ENCODE measurements at places on chromosomes 13 and 19.

DNA sequence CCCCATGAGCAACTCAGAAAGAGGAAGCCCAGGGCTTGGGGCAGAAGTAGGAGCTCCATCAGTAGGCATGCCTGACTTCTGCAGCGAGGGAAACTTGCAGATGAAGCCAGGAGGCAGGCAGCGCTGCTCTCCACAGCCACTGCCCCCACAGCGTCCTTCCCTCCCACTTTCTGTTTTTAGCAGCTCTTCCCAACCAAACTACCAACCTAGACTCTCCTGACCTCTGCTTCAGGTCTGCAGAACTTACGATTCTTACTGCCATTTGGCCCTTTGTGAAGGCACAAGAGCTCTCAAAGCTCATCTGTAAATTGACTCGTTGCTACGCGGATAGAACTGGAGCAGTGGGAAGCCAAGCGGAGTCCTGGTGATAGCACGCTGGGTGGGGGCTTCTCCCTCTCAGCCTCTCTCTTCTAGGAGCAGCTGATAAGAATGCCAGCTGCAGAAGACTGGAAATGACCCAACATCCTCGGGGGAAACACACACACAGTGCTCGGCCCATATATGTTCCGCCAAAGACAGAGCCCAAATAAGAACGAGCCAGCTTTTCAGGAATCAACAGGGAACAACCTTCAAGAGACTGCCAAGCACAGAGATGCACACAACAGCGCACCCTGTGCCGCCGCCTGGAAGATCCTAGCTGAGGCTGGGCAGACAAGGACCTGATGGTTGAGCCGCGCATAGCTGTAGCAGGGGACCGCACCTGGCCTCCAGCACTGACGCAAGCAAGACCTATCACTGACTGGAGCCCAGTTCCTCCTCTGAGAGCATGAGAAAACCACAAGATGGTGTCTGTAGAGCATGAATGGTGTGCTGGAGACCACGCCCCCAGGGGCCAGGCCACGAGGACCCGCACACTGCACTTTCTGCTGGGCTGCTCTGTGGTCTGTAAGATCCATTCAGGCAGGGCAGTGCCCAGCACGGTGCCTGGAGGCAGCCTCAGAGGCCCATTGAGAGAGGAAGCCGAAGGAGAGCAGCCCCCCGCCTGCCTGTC, 15.9 kb upstream of the SLC35E1 start:
- DNase-seq = peak; percentile 48

DNA sequence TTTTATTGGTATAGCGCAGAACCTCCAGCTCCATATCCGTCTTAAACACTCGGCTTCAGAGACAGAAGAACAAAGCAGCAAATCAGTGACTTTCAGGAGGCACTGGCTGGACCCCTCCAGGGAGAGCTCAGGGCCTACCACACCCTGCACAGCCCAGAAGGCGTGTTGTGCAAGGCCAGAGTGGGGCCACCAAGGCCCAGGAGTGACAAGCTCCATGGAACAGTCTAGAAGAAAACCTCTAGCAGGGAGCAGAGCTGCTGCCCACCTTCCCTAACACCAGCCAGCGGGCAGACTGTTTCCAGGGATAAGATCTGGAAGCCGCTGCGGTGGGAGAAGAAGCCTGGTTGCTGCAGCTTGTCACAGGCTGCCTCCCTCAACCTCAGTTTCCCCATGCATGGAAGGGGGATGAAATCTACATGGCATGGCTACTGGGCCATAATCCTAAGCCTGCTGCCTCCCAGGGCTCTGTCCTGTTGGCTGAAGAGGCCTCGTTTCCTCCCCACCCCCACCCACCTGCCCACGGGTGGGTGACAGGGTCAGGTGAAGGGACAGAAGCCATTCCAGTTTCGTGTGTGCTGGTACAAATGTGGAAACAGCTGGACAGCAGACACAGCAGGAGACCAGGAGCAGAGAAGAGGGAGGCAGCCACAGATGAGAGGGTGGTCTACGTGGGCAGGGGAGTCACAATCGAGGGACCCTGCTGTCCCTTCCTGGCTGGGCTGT, 57.4 kb downstream of the PEPD start:
- no peak for DNase-seq

DNA sequence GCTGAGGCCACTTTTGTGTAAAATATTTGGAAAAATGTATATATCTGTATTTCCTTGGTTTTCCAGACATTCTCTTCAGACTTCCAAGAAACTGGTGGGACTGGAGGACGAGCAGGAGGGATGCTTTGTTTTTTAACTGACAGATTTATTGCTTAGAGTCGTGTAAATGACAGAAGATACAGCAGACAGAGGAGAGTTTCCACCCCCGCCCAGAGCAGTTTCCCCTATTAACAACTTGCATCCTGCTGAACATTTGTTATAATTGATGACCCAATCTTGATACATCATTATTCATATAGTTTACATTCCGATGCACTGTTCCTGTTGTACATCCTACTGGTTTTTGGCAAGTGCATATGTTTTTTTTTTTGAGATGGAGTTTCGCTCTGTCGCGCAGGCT, 7.1 kb upstream of the DOCK6 start:
- DNase-seq = no peak

GRCh38 chr19:18049385-18049784, 37.3 kb downstream of the IL12RB1 start:
- DNase-seq = no peak

GRCh38 chr13:98447881-98448641, 128.8 kb downstream of the STK24 start:
- peak; percentile 19 for DNase-seq

DNA sequence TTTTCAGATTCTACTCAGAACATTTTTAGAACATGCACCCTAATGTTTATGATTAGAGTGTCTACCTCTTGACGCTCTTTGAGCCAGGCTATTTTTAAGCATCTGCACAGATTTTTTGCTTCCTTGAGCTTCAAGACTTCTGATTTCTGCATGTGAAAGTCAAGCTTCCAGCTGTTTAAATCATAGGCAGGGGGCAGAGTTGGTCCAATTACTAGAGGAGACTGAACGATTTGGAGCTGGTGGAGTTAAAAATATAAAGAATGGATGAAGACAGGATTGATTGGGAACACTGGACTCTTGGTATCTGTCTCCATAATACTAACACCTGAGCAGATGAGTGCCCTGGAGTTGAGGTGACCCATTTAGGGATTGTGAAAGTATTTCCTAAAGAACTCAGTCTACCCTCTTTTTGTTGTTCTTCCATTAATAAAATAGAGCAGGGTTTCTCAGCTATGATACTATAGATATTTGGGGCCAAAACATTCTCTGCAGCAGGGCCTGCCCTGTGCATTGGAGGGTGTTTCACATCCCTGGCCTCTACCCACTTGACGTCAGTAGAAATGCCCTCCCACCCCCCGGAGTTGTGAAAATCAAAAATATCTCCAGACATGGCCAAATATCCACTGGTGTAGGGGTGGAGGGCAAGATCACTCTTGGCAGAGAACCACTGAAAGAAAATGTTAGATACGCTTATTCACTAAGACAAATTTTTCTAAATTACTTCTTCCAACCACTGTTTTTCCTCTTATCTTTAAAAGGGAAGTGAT, 160.1 kb downstream of the COG6 start:
- DNase-seq = no peak

DNA sequence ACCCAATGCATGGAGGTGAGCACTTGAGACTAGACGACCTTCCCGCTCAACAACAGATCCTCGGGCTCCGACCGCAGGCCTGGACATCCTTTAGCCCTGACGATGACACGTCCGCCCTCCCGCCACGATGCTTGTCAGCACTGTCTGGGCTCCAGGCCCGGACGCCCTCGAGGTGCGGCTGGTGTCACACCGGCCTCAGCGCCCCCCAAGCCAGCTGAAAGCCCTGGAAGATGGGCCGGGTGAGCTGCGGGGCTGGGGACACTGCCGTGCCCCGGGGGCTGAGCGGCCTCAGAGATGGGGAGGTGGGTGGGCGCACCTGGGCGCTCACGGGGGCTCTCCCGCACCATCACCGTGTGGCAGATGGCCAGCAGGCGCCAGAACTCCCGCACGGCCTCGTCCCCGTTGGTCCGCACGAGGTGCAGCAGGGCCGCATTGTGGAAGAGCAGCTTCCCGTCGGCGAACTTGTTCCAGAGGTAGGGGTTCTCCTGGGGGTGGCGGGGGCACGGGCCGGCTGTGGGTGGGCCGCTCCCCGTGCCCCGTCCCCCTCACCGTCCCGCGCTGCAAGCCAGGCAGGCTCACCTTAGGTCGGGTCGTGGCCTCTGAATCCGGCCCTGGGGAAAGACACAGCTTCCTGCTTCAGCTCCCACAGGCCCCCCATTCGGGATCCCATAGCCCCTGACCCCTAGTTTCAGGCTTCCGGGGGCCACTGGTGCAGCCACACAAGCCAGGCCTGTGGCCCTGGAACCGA, 15.5 kb downstream of the ATP8B3 start:
- DNase-seq = no peak

DNA sequence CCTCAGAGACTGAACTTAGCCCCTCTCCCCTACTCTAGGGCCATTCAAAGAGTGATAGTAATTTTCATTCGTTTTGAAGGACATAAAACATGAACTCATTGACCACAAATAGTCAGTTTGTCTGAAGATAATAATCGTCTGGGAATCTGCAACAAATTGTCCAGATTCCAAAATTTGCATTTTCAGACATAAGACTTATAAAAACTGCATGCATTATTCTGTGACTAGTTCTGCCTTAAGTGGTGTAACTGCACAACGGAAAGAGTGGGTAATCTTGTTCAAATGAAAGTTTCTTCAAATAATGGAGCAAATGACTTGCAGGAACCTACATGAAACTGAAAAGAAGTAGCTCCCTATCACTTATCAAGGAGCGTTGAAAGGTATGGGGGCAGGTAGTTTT, 8.4 kb downstream of the CSNK1A1L start:
- DNase-seq = no peak

DNA sequence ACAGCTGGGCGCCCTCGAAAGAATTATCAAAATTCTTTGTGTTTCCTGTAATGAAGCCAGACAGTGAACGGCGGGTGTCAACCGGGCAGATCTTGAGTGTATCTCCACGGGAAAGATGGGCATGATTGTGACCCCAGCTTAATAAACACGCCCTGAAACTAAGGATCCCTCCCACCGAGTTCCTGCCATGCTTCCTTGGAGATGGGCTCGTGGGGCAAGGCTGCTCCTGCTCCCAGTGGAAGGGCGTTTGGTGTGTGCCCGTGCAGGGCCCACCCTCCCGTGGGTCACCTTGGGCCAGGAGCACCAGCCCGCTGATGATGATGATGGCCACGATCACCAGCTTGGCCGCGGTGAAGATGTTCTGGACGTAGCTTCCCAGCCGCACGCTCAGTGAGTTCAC, 7.4 kb downstream of the SLC7A9 start:
- DNase-seq = no peak

DNA sequence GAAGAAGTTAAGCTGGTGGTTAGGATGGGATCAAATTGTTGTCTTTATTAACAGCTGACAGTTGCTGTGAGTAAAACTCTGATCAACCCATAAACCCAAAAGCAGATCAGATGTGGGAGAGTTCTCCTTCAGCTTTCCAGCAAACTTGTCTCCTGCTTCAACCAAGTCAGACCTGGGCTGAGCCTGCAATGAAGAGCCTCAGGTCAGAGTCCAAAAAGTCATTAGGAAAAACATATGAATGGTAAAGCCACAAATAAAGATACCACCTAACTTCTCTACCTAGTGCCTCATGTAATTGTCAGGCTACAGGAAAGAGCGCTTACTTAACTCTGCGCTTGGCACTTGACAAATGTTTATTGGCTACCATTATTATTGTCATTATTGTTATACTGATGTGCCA, 21.9 kb upstream of the UBE2L5 start:
- DNase-seq = no peak

GRCh38 chr13:40345654-40346372, 320.6 kb downstream of the FOXO1 start:
- DNase-seq = no peak

- no peak for DNase-seq
These were observed 454 bp downstream of the TIMM44 start for GRCh38 chr19:7942981-7943443.

DNA sequence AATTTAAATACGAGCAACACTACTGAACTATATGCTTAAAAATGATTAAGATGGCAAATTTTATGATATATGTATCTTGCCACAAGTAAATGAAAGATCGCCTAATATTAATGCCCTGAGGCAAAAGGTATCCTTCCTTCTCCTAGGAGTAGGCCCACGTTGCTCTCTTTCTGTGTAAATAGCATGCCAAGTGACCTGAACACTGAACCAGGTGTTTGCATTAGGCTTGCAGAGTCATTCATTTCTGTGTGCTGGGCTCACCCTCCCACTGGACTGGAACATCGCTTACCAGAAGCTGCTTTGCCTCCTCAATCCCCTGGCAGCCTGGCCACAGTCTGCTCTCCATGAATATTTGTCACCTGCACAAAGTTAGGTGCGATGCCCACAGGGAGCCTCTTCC, 83.3 kb upstream of the TNFSF11 start:
- DNase-seq = no peak

- no peak for DNase-seq
These were observed 30.0 kb downstream of the CSNK1G2 start for GRCh38 chr19:1970806-1971502.

DNA sequence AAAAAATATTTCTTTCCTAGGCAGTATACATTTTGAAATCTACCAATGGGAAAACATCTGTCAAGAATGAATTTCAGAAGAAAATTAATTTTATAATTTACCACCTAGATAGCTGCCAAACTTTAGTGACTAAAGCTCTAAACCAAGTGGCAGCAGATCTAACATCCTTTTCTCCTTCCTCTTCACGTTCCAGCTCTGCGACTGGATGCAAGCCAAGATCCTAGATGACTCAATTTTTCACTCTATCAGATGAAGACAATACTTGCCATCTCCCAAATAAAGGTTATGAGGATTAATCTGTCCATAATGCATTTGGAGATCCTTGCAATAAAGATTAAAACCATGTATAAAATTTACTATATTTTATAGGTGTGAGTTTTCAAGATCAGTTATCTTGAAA, 66.7 kb upstream of the MIR17HG start:
- DNase-seq = no peak

DNA sequence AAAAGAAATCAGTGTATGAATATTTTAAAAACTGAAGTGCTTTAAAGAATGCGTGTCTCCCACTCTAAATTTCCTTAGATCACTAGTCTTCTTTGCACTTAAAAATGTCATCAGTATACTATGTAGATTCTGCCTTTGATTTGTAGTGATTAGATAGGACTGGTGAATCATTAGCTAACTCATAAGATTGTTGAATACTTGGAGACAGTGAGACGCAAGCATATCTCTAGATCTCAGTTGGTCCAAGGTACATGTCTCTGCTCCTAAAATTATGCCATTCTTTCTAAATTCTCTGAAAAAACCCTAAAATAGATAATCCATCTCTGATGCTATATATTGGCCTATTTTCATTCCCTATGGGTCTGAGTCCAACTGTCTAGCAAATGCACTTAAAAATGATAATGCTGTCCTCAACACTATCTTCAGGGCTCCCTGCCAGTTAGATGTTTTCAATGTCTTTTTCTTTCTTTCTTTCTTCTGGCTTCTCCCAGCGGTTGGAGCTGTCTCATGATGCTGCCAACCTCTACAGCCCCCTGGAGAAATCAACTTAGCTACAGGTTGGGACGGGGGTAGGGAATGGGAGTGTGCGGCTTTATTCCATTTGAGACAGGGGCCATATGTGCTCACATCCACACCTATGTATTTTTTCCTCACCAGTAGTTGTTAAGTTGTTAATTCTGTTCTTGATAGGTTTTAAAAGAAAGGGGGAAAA, 301.0 kb downstream of the NDFIP2 start:
- no peak for DNase-seq

GRCh38 chr19:16898361-16899015, 9.7 kb downstream of the F2RL3 start:
- DNase-seq = no peak

- DNase-seq = no peak
These were observed 1156.0 kb downstream of the PCDH9 start for GRCh38 chr13:66074018-66074615.
